ENCODE measurements at places on chromosomes 4 and X. TPM values are rescaled to one million over a fixed set of nuclear protein-coding genes. Genes with fewer than 3 reads are reported as not detected.

Gene ZNF330
- polyA plus RNA-seq: 31.4 TPM

Gene SPP1
- polyA plus RNA-seq: not detected

- DNase-seq: peak; percentile 17
- H3K27me3 ChIP-seq: no peaks in the 10 kb centered on the region
- H3K4me3 ChIP-seq: peak overlapping the region; percentile 69
- H3K27ac ChIP-seq: peak overlapping the region; percentile 85
Observed at GRCh38 chr4:101328063-101328602, 19.2 kb downstream of the PPP3CA start.

DNA sequence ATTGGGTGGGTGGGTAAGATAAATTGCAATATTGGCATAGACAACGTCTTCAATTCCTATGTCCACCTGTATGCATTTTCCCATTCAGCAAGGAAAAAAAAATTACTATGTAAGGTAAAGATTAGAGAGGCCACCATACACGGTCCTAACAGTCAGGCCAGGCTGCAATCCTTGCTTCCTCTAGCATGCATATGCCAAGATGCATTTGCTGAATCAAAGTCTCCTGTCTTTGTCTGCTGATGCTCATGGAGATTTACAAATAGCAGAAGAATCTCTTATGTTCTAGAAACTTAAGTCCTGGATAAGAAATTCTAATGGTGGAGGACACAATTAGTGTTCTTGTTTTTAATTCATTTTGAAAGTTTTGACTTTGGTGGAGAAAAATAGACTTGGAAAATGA is 206.8 kb downstream of the PDGFC start:
- no peak for DNase-seq
- no peaks in the 10 kb centered on the region for H3K36me3 ChIP-seq
- H3K27me3 ChIP-seq: no peaks in the 10 kb centered on the region
- H3K27ac ChIP-seq: no peak overlapping the region

GRCh38 chr4:118180776-118181175 is 146.5 kb downstream of the NDST3 start:
- H3K4me1 ChIP-seq: no peaks in the 10 kb centered on the region
- DNase-seq: no peak
- H3K27me3 ChIP-seq: no peaks in the 10 kb centered on the region

Measured in naive B cell (primary cell).